ENCODE measurements at places on chromosomes 13 and 19.

DNA sequence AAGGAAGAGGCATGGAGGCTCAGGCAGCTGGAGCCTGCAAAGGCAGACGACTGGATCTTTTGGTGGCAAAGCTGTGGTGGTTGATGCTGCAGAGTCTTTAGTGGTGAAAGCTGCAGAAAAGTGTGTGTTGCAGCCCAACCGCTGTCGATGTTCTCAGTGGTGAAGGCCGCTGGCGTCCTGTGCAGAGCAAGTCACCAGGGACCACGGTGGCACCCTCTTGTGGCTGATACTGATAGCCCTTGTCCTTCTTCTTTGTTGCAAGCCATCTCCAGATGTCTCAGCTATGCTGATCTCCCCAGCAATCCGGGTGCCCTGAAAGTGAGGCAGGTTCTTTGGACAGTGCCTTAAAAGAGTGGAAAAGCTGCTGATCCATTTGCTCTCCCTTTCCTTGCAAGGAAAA lies 610.9 kb upstream of the PCDH9 start:
- DNase-seq = no peak

- no peak for DNase-seq
Observed at GRCh38 chr19:41296433-41296871, 13.5 kb upstream of the CCDC97 start.

DNA sequence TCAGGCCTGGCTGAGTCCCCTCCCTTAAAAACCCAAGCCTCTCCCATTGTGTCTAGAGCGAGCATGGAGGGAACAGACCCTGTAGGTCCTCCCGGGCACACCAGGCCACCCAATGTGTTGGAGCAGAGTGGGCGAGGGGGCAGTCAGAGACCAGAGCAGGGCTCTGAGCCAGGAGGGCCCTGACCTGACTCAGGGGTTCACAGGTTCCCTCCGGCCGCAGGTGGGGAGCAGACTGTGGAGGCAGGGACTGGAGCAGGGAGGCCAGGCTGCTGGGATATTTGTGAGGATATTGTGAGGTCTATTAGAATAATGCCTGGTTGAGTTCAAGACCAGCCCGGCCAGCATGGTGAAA lies 1.6 kb upstream of the TYROBP start:
- no peak for DNase-seq

- DNase-seq = no peak
Observed at GRCh38 chr13:95557013-95557412, 4.5 kb downstream of the CLDN10 start.

DNA sequence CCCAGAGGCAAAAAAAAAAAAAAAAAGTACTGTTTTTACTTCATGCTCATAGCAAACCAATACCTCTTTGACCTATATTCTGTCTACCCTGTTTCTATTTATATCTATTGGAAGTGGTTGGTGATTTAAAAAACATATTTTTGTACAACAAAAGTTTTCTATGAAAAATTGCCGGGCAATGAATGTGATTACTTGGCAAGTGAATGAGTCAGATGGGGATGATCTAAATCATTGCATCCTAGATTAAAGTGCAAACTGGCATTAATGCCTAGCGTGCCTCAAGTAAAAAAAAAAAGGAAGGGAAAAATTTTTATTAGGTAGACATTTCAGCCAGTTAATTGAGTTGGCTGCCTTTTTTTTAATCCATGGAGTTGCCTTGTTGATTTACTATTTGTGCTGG lies 500.6 kb downstream of the KCTD12 start:
- no peak for DNase-seq

DNA sequence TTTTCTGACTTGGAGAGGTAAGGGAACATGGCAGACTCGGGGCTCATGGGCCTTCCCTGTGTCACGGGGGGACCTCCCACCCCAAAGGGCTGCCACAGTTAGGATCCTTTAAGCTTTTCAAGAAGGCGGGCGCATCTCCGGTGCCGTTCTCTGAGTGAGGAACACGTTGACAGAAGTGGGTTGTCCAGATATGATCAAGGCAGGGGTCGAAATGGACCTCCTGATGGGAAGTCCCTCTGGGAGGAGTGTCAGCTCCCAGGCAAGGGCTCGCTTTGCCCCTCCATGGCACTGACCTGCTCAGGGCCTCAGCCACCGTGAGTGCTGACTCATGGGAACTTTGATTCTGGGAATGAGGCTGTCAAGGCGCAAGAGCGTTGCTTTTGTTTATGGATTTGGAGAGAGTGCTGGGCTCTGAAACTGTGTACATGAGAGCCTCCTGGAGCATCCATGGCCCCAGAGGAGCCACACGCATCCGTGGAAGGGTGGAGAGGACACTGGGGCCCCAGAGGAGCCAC lies 6.5 kb upstream of the TEX29 start:
- no peak for DNase-seq

- DNase-seq = no peak
Observed at GRCh38 chr13:28322256-28322905, 172.5 kb downstream of the FLT1 start.

- DNase-seq = no peak
Observed at GRCh38 chr13:111034811-111035210, 80.3 kb upstream of the ARHGEF7 start.

DNA sequence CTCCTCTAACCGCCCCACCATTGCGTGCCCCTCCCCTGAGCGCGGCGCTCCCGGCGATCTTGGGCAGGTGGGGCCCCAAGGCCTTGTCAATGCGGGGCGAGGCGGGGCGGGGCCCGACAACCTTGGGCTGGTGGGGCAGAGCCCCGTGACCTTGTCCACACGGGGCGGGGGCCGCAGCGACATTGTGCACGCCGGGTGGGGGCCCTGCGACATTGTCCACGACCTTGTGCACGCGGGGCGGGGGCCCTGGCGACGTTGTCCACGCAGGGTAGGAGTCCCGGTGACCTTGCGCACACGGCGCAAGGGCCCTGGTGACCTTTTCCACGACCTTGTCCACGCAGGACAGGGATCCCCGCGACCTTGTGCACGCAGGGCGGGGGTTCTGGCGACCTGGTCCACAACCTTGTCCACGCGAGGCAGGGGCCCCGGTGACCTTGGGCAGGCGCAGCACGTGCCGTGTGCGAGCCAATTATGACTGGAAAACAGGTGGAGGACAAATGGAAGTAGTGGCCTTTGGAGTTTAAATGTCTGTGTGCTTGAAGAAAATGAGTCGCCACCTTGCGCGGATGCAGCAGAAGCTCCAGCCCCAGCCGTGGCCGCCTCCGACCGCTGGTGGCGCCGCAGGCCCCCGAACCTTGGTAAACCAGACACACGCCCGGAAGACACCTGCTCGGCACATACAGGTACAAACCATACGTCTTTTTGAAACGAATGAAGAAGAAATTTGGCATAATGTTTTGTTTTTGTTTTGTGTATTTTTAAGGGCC lies 62.6 kb downstream of the LATS2 start:
- no peak for DNase-seq

DNA sequence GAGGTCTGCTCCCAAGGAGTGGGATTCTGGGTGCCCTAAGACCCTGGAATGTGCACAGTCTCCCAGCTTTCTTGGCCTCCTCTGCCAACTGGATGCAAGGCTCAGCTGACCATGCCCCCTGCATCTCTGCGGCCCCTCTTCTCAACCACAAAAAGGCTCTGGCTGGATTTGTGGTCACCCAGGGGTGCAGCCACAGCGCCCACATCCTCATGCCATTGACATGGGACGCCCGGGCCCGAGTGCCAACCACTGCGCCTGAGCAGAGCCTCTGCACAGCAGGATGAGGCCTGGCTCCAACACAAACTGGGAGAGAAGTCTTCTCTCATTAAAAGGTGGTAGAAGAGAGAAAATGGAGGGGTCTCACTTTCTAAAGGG lies 103.5 kb downstream of the FOXO1 start:
- no peak for DNase-seq

GRCh38 chr19:30546332-30546731 lies 174.1 kb downstream of the ZNF536 start:
- DNase-seq = no peak

GRCh38 chr13:55887561-55887960 lies 1253.2 kb upstream of the PRR20A start:
- DNase-seq = peak; percentile 14

All from retina (tissue), 1 donor.